Fibroblast of lung (primary cell): ENCODE measurements at places on chromosomes 13 and 19.

DNA sequence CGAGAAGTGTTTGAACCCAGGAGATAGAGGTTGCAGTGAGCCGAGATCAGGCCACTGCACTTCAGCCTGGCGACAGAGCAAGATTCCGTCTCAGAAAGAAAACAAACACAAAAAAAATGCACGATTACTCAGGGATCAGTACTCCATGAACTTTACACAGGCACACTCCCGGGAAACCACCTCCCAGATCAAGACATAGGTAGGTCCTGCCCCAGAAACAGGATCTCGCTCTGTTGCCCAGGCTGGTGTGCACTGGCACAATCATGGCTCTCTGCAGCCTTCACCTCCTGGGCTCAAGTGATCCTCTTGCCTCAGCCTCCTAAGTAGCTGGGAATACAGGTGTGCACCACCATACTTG, 11.2 kb downstream of the VASP start:
- no peak overlapping the region for H3K4me3 ChIP-seq
- H3K27ac ChIP-seq, result no peak overlapping the region
- peaks cover 5% of the 10 kb centered on the region for H3K4me1 ChIP-seq
- H3K27me3 ChIP-seq, result no peaks in the 10 kb centered on the region

GRCh38 chr13:112905086-112905485, 63.9 kb upstream of the MCF2L start:
- H3K36me3 ChIP-seq, result no peaks in the 10 kb centered on the region
- H3K27me3 ChIP-seq, result peaks cover 7% of the 10 kb centered on the region
- DNase-seq, result no peak
- H3K27ac ChIP-seq, result no peak overlapping the region
- H3K4me1 ChIP-seq, result no peaks in the 10 kb centered on the region

GRCh38 chr13:101919541-101920181, 467.2 kb downstream of the ITGBL1 start:
- H3K27ac ChIP-seq, result no peak overlapping the region
- H3K4me3 ChIP-seq, result peak overlapping the region; percentile 27
- no peaks in the 10 kb centered on the region for H3K4me1 ChIP-seq
- H3K27me3 ChIP-seq, result peaks cover 43% of the 10 kb centered on the region

- DNase-seq, result no peak
- H3K4me1 ChIP-seq, result no peaks in the 10 kb centered on the region
- no peaks in the 10 kb centered on the region for H3K36me3 ChIP-seq
- H3K27ac ChIP-seq, result no peak overlapping the region
These were observed 5.6 kb downstream of the GFY start for GRCh38 chr19:49430678-49431329.
